ENCODE measurements at places on chromosomes 6 and 20.

- peak; percentile 39 for DNase-seq
Measured at GRCh38 chr6:36692220-36692619, 5.4 kb upstream of the RAB44 start.

- no peak for DNase-seq
Measured at GRCh38 chr6:14226051-14226660, 108.6 kb downstream of the CD83 start.

- no peak for DNase-seq
Measured at GRCh38 chr6:55669028-55669427, 90.0 kb upstream of the HMGCLL1 start.

DNA sequence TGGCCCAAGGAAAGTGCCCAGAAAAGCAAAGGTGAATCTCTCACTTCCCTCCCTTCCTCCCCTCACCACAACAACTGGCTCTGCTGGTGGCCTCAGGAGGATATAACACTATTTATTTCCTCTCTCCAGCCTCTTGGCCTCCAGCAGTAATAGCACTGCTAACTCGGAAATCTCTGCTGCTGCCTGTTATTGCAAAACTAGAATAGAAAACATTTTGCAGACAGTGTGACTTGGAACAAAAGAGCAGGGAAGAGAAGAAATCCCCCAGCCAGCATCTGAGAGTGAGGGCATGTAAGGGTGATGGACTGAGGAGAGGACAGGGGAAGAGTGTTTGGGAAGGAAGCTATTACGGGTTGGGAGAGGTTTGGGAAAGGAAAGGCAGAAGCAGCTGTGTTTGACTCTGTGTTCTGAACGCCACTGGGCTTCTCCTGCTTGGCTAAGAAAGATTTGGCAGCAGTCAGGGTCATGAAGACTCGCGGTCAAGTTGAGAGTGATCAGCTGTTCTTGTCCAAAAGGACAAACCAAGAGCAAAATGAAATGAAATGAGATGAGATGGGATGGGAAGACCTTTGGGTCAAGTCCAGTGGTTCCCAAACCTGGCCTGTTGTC, 81.0 kb upstream of the SNX9 start:
- no peak for DNase-seq
